ENCODE measurements at places on chromosomes 2 and 18. TPM values are rescaled to one million over a fixed set of nuclear protein-coding genes. Genes with fewer than 3 reads are reported as not detected.

PROKR1 gene
- total RNA-seq = not detected

NYAP2 gene
- total RNA-seq = not detected

ADRA2B gene
- 0.06 TPM for total RNA-seq

IL1F10 gene
- not detected for total RNA-seq

HAAO gene
- total RNA-seq = not detected

FBXO11 gene
- total RNA-seq = 40.3 TPM

COL3A1 gene
- total RNA-seq = 0.16 TPM

NEU2 gene
- not detected for total RNA-seq

ANKRD62 gene
- not detected for total RNA-seq

RAB3GAP1 gene
- 33.7 TPM for total RNA-seq

FAM228B gene
- 1.7 TPM for total RNA-seq

HTRA2 gene
- 40.0 TPM for total RNA-seq

ALPG gene
- total RNA-seq = 0.22 TPM

ST8SIA5 gene
- not detected for total RNA-seq

INO80C gene
- total RNA-seq = 23.0 TPM

TGOLN2 gene
- 103 TPM for total RNA-seq

CFC1 gene
- total RNA-seq = not detected

MAP2 gene
- total RNA-seq = 0.40 TPM

PSMA8 gene
- total RNA-seq = not detected

ZSWIM2 gene
- not detected for total RNA-seq

SPC25 gene
- 9.7 TPM for total RNA-seq

FARSB gene
- total RNA-seq = 44.1 TPM

GAREM2 gene
- 7.0 TPM for total RNA-seq

SPATA3 gene
- total RNA-seq = not detected

SULT1C4 gene
- not detected for total RNA-seq

ZNG1B gene
- 40.8 TPM for total RNA-seq

SLC4A5 gene
- total RNA-seq = 0.41 TPM

FOXD4L1 gene
- 0.58 TPM for total RNA-seq
